ENCODE measurements at places on chromosomes 5 and 9.

DNA sequence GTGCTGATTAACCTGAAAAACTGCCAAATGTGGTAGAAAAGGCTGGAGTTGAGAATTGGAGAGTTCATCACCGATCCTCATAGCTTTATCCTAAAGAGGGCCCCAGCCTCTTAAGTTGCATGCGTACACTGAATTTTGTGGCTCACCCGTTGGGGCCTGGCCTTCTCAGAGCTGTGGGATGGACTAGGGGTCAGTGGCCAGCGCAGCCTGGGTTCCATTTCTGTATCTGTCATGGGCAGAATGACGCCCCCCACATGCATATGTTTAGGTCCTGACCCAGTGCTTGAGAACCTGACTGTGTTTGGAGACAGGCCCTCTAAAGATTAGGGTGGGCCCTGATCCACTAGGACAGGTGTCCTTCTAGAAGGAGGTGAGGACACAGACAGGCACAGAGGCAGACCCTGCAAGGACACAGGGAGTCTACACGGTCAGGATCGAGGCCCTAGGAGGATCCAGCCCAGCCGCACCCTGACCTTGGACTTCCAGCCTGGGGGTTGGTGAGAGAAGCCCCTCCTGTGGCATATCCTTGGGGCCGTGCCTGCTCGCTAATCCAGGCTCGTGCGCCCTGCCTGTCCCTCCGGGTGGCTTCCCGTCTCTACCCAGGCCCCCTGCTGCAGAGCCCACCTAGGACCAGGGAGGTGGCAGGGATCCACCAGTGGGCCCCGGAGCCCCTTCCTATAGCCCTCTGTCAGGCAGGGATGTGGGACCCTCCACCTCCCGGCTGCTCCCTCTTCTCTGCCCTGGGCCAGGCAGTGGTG lies 32.2 kb downstream of the NDUFS6 start:
- no peak for DNase-seq

GRCh38 chr9:101437806-101438232 lies 2.2 kb upstream of the ALDOB start:
- no peak for DNase-seq

DNA sequence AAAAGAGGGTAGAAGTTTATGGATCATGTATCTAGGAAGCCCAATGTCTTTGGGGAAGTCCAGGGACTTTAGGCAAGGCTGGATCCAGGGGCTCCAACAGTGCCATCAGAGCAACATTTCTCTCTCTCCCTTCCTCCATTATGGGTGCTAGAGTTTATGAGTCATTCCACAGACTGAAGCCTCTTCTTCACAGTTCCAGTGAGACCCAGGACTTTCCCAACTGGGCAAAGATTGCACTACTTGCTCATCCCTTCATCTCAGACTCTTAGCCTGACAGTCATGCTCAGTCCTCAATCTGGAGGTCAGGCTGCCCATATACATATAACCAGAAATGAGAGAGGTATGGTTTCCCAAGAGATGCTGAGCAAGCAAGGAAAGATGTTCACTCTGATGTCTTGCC lies 110.7 kb downstream of the FEM1C start:
- DNase-seq, result no peak

DNA sequence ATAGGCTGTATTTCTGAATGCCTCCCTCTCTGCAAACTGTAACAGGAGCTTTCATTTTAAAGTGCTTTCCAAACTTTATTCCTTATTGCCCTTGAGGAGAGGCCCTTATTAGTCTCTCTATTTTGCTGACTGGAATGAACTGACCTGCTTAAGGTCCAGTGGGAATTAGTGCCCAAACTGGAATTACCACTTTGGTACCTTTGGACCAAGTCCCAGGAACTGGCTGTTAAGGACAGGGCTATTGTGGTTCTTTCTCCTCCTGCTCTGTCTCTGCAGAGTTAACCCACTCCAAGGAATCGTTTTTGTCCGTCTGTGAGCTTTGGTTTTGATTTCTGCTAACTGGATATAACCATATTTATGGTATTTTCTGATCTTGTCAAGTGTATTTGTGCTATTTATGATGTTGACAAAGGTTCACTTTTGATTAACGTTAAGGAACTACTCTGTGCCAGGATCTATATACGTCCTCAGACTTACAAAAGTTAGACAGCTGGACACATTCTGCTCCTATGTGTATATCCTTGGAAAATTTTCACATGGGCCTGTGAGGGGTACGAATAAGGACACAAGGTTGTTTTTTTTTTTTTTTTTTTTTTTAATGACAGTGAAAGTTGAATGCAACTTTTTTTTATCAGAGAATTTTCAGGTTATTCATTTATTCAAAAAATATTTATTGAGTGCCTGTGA lies 189.1 kb upstream of the ANKRD55 start:
- no peak for DNase-seq

DNA sequence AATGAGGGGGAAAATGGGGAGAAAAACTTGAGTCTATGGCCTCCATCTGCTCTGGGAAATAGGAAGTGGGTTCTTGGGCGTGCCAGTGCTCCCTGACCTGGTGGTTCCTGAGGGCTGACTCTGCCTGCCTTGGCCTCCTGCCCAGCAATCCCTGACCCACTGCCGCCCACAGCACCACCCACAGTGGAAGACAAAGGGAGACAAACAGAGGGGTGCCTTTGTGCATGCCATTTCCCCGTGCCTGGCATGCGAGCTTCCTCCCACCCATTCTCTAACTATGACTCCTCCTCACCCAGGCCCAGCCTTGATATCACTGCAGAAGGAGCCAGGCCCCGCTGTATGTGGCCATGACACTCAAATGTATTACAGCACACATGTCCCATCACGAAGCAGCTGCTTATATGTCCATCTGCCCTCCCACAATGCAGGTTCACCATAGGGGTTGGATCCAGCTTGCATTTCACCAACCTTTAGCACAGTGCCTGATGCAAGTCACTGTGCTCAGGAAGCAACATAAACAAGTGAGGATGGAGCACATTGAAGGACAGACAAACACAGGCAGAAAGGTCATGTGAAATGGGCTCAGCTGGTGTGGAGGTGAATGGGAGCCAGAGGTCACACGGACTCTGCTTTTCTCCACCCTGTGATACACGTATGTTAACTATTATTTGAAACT lies 84.4 kb downstream of the ADRB2 start:
- peak; percentile 12 for DNase-seq

DNA sequence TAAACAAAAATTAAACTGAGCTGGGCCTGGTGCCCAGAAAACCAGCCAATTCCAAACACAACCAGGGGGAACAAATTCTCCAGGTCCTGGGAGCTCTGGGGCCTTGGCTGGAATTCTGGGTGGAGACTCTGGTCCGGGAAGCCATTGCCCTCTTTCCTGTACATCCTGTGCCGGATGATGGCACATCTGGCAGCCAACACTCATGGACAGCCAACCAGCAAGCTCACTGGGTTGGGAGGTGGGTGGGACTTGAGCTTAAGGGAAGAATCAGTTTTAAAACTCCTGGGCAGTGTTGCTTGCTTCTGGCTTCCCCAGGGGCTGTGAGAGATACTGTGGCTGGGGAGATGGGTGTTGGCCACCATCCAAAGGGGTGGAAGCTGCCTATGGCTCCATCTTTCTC lies 56.1 kb downstream of the PCDH1 start:
- no peak for DNase-seq

- DNase-seq, result peak; percentile 50
Measured at GRCh38 chr5:78367318-78367991, 7.0 kb downstream of the SCAMP1 start.

DNA sequence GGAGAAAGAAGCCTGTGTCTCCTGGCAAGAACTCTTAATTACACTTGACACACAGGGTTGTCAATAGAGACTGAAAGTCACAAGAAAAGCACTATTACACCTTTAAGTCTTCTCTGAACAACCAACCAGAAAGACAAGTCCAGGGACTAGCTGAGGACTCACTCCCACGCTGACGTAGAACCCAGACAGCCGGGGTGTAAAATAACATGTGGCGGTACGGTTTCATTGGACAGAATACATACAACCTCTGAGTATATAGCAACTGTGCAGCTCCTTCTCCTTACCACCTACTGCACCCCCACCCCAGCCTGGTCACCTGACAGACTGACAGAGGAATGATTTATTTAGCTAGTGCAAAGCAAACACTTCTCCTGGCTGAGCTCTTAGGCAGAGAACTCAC lies 103.4 kb upstream of the RASEF start:
- no peak for DNase-seq

DNA sequence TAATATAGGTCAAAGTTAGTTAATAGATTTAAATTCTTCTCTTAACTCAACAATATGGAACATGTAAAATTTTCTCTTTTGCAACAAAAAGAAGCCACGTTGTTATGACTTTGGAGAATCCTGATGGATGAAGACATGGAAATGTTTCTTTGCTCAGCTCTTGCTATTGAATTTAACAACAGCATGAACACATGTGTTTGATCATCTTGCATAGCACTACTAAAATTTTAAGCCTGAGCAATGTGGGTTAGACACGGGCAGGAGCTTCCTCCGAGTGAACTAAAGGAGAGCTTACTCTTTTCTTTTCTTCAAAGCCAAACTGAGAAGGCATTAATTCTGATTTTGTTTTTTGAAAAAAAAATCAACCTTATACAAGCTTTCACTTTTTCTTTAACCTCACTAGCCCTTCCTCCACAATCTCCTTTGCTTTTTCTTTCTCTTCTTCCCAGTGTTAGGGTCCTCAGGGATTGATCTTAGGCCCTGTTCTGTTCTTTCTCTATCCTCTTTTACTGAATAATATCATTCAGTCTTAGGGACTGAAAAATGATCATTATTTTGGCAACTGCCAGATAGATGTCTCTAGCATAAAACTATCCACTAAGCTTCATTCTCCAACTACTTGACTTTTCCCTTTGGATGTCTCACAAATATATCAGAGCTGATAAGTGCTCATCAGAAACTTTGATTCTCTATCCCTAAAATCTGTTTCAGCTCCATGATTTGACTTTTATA lies 36.9 kb downstream of the ADAMTS19 start:
- no peak for DNase-seq

GRCh38 chr9:119027901-119028699 lies 341.1 kb downstream of the BRINP1 start:
- no peak for DNase-seq

- peak; percentile 41 for DNase-seq
Measured at GRCh38 chr9:120536949-120537640, 42.9 kb downstream of the CDK5RAP2 start.

DNA sequence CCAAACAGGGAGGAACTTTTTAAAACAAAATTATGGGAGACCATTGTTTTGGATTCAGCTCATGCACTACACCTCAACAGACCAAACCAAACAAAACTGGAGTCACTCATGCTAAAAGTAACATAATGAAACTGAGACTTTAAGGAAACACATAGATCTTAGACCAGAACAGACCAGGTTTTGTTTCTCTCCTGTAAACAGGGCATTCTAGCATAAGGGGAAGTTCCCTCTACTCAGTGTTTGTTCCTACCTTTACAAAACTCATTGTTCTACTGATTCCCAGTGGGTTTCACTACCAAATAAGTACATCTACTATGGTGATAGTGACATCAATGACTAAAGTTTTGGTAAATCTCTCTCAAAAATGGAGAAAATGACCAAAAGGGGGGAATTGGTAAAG lies 1103.6 kb upstream of the EDIL3 start:
- no peak for DNase-seq

GRCh38 chr5:179619776-179620175 lies 3.7 kb downstream of the HNRNPH1 start:
- no peak for DNase-seq
